Stimulated activated CD4-positive, alpha-beta T cell treated with anti-CD3 and anti-CD28 coated beads, Interleukin-15, amount 100 ng/mL, for 1 hour (primary cell): ENCODE measurements at places on chromosomes 12 and 14.

- no peak for DNase-seq
These were observed 79.5 kb downstream of the SLC25A47 start for GRCh38 chr14:100402631-100403030.

GRCh38 chr14:78754059-78754458 is 583.9 kb downstream of the NRXN3 start:
- no peak for DNase-seq

GRCh38 chr14:103071544-103072251 is 12.3 kb upstream of the LBHD2 start:
- DNase-seq = no peak

GRCh38 chr12:58189030-58189429 is 247.7 kb downstream of the ATP23 start:
- DNase-seq = no peak

DNA sequence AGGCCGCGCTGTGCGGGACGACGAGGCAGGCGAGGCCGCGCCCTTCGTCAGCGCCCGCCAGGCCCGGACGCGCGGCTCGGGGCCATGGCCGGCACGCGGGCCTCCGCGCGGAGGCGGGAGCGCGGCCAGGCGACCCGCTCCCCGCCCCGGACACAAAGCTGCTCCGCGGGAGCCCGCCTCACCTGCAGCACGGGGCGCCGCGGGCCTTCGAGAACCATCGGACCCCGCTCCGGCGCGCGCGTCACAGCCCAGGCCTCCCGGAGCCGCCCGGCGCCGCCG is 342 bp downstream of the DICER1 start:
- DNase-seq = no peak

GRCh38 chr14:44901696-44902095 is 60.1 kb downstream of the KLHL28 start:
- no peak for DNase-seq

- DNase-seq = no peak
These were observed 31.4 kb downstream of the DCP1B start for GRCh38 chr12:1972856-1973317.

DNA sequence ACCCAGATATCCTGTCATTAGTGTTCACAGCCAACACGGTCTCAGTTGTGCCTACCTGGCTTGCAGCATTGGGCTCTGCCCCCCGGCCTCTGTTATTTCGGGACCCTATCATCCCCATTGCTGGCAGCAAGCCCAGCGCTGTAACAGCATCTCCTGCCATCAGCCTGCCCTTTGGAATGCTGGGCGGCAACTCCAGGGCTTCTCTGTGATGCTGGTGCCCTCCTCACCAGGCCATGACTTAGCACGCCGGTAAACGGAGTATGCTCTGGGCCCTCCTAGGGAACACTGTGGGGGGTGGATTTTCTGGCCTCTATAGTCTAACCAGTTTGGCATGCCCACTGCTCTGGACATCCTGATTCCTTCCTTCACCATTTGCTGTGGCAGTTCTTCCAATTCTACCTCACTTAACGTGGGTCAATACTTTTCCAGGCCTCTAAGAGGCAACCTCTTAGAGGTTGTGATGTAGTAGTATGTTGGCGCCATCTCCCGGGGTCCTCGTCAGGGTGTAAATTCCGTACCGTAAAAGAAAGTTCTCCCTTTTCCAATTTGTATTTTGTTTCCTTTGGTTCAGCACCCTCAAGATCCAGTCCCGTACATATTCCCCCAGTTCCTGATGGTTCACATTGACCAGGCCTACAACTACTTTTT is 80.0 kb downstream of the SINHCAF start:
- no peak for DNase-seq

- DNase-seq = no peak
These were observed 135.4 kb upstream of the CLEC14A start for GRCh38 chr14:38391334-38391733.

- DNase-seq = no peak
These were observed 64.4 kb downstream of the ARF6 start for GRCh38 chr14:49957089-49957852.

GRCh38 chr12:95882080-95882479 is 23.3 kb downstream of the SNRPF start:
- DNase-seq = no peak

DNA sequence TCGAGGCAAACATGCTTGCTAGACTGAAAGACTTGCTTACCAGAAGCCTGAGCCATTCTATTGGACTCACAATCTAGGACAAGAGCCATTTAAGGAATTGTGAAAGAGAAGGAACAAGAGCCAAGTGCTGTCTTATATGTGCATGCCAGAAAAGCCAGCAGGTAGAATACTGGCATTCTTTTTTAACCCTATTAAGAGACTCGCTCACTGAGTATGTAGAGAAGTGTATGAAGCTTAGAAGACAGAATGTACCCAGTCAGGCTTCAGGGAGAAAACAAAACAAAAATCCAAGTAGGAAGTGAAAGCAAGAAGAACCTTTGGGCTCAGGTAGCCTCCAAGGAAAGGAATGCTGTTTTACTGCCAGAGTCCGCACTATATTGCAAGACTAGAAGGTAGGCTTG is 65.9 kb downstream of the DCAF5 start:
- DNase-seq = no peak

DNA sequence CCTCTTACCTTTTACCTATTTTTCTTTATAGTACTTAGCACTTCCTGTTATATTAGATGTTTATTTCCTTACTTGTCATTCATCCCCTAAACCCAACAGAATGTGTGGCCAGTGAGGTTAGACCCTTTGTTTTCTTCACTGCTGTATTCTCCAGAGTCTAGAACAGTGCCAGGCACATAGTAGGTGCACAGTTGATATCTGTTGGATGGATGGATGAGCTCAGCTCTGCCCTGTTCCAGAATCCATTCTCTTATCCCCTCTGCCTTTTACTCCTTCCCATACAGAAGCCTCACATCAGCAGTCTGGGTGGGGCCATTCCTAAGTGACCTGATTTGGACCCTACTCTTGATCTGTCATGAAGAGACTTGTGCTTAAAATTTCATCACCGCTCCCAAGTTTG is 94.5 kb upstream of the DACT1 start:
- DNase-seq = no peak

- DNase-seq = no peak
These were observed 43.4 kb upstream of the NR2C1 start for GRCh38 chr12:95116773-95117172.

DNA sequence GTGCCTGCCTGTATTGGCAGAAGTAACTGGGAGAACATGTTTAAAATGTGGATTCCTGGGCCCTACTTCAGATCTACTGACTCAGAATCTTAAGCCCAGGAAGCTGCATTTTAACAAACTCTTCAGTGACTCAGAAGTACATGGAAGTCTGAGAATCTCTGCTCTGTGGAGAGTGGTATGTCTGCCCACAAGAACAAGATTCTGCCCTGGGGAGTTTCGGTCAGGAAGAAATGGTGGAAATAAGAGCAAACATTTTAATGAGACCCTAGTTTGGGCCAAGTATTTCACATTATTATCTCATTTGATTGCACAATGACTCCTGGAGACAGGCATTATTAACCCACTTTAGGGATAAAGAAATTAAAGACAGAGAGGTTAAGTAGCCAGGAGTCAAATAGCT is 8.2 kb downstream of the ALDH1L2 start:
- no peak for DNase-seq

- DNase-seq = peak; percentile 78
These were observed at the start of gene CRADD for GRCh38 chr12:93677195-93678064. Gene CRADD (plus strand): TSS chr12:93677375.

- DNase-seq = no peak
These were observed 31.5 kb downstream of the TMEM63C start for GRCh38 chr14:77212943-77213678.

- DNase-seq = peak; percentile 49
These were observed 63.6 kb upstream of the DLK1 start for GRCh38 chr14:100662879-100663760.

- DNase-seq = peak; percentile 25
These were observed 40.0 kb upstream of the PNMA1 start for GRCh38 chr14:73753887-73754795.

- no peak for DNase-seq
These were observed 56.5 kb upstream of the GZMB start for GRCh38 chr14:24690492-24690891.

DNA sequence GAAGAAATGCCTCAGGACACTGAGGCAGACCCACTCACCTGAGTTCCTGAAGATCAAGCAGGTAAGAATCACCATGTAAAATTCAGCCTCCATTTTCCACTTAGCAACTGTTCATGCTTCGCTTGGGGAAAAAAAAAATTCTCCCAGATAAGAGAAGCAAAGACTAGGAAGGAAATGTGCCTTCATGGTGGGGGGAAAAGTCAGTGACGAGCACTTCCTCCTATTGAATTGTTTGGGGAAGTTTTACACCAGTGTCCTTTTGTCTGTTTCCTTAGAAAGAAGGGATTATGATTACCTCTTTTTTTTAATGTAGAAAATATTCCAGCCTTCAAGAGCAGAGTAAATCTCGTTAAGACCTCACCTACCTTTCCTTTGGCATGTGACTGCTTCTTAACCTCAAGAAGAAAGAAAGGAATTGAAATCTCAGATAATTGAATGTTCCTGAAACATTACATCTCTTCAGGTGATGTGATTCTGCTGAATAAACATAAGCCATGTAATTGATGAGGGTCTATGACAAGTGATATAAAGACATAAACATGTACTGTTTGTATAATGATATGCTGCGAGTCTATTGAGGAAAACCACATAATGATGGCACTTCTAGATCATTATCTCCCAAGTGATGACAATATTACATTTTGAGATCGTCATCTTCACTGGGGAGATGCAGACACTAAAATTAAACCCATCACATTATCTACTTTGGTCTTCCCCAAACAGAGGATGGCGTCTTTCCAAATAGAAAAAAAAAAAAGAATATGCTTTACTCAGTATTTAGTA is at the start of gene PTPRB:
PTPRB (minus strand) TSS at position 127 of the 783 bp plus-strand sequence; CDS start at position 93, 34 bp downstream.
- DNase-seq = no peak
